ENCODE measurements at places on chromosomes 3 and 15. TPM values are rescaled to one million over a fixed set of nuclear protein-coding genes. Genes with fewer than 3 reads are reported as not detected.
A peak's percentile ranks its signal among the peaks of the same experiment; 100 is the strongest.

DNA sequence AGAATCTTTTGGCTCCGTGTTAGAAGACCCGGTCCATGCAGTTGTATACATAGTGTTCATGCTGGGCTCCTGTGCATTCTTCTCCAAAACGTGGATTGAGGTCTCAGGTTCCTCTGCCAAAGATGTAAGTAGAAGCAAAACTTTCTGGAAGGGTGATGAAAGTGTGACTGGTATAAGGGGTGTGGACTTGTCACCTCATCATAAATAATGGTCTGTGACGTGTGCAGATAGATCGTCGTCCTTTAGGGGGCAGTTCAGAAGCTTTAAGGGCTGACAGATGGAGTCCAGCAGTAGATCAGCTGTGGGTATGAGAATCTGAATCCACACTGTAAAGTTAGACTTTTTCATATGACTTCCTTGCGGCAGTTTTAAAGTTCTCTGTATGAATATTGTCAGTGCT is 15.3 kb downstream of the SEC61A1 start:
- no peak for DNase-seq

- peak; percentile 86 for DNase-seq
Observed at GRCh38 chr3:46491089-46492070, 6.4 kb upstream of the RTP3 start.

GRCh38 chr3:50373146-50374051 is 14.1 kb upstream of the TMEM115 start:
- no peak for DNase-seq

- DNase-seq, result no peak
Observed at GRCh38 chr3:155494332-155494731, 200.8 kb upstream of the STRIT1 start.

GRCh38 chr15:57015897-57016296 is 97.5 kb downstream of the TCF12 start:
- DNase-seq, result peak; percentile 3

GRCh38 chr15:40282147-40282868 is 556 bp downstream of the ANKRD63 start:
- DNase-seq, result peak; percentile 96

- DNase-seq, result no peak
Observed at GRCh38 chr15:62835351-62835750, 207.2 kb upstream of the TPM1 start.

GRCh38 chr3:123481722-123482457 is 33.0 kb upstream of the ADCY5 start:
- DNase-seq, result no peak

DNA sequence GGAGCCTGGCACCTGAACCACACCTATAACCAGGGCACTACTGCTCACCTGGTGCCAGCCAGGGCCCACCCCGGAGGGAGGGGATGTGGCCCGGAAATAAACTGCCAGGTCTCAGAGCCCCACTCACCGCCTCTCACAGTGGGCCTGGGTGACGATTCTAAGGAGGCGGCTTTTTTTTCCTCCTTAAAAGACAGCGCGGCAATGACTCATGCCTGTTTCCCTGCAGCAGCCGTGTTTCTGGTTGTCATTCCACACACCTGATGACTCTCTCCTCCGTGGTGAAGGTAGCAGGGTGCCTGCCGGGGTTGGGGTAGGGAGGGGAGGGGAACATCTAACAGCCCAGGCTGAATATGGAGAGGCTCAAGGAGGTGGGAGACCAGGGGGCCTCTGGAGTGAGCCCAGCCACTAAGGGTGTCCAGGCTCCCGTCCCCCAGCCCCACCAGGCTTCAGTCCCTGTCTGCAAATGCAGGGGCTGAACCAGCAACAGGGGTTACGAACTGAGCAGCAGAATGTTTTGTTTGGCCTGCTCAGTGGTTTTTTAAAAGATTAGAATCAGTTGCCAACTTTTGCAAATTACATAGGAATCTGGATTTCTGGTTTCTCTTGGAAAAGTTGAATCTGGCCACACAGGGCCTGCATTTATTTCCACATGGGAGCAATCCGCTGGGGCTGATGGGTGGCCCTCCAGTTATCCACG is 127.3 kb upstream of the LINGO1 start:
- peak; percentile 84 for DNase-seq

DNA sequence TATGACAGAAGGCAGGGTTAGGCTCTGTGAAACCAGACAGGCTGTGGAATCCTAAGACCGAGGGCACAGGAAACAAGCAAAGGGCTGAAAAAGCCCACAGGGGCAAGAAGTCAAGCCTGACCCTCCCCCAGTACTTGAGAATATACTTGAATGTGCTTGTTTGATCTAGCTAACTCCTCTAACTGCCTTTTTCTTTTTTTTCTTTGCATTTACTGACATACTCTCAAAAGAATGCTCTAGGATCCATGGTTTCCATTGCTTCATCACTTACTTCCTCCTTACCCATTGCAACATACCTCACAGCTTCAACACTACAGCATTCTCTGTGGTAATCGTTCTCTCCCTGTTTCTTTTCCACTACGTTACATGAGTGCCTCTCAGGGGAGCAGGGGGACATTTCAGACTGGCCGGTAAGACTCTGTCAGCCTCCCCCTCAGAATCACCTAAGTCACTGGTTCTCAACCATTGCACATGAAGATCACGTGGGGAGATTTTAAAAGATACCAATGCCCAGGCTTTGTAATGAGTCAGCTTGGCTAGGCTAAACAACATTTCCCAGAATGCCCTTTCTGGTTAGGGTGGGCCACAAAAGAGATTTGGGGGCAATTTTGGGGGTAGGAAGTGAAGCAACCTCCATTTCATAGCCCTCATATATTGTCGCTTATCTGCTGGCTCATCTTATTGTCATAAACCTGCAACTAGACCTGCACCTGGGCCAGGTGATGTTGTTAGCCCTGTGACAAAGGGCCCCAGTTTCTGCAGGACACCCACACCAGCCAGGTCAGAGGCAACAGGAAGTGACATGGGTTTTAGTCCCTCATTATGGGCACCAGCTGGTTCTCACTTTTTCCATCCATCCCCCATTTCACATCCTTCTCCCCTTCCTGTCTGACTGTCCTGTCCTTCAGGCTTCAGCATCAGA is 24.6 kb upstream of the RSL24D1 start:
- peak; percentile 73 for DNase-seq

DNA sequence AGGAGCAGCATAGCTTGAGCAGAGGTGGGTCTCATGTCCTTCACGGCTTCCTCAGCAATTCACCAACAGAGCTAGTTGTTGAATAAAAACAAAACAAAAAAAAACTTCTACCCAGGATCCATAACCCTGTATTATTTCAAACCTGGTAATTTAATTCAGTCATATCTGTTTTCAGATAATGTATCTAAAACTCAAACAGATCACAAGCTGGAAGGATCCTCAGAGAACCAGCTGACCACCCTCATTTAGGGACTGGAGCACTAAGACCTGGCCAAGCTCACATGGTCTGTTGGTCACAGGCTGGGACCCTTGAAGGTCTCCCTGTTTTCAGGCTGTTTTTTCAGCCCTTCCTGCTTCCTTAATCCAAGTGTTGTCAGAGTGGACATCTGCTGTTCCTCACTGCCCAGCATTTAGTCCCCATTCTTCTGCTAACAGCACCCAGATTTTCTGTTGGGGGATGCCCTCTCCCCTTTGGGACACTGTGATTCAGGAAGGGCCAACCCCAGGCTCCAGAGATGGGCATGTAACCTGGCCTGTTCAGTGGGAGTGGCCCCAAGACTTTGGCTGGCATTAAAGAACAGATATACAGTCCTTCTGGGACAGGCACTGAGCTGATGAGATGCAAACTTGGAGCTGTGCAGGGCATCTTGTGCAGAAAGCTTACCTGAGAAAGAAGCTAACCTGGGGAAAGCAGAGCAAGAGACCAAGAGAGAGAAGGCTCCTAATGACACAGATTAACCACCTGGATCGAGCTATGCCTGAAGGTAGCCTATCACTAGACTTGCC is 78.8 kb upstream of the SPATA12 start:
- no peak for DNase-seq

GRCh38 chr3:66539466-66539989 is 38.7 kb upstream of the LRIG1 start:
- DNase-seq, result no peak

DNA sequence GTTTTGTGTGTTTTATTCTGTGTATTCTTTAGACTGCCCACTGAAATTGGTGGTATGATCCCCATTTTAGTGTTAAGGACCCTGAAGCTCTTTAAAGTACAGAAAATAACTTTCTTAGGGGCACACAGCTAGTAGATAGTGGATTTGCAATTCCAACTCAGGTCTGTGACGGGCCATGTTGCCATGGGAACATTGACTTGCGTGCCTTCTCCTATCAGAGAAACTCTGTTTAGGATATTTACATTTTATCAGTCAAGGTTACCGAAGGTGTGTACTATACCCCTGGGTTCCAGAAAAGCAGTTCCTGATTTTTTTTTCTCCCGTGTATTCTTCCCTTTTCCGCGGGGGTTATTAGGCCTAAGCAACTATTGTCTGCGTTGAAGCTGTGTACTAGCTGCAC is 19.4 kb downstream of the MYZAP start:
- DNase-seq, result no peak

DNA sequence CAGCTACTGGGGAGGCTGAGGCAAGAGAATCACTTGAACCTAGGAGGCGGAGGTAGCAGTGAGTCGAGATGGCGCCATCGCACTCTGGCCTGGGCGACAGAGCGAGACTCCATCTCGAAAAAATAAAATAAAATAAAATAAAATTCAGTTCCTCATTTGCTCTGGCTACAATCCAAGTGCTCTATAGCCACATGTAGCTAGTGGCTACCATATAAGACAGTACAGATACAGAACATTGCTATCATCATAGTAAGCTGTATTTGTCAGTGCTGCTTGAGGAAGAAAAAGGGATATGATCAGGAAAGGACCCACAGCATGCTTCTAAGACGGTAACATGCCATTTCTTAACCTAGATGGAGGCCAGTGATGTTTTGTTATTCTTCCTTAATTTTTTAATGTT is 88.7 kb upstream of the CDAN1 start:
- no peak for DNase-seq

GRCh38 chr3:130699765-130700164 is 46.9 kb downstream of the PIK3R4 start:
- DNase-seq, result peak; percentile 89

GRCh38 chr15:71294911-71295602 is 179.8 kb downstream of the THSD4 start:
- DNase-seq, result peak; percentile 89

DNA sequence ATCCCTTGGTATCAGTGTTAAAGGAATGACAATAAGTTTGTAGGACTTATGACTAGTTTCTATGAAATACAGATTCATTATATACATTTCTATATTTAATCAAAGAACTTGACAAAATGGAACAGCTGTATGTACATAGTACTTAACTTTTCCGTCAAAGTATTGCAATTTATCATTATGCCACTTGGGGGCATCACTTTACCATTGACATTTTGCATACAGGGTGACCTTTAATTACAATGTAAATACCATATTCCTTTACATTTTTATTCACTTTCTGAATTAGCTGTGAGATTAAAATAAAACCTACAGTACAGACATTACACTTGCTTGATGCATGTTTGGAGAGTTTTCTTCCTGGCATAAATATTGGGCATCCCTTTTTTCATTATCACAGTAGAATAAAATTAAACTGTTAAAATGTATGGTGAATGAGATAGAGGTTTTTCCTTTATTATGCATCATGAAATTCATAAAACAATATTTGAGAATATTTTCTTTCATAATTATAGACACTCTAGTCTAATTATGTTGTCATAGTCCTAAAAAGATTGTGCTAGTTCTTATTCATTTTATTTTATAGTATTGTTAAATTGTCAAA is 6.9 kb downstream of the NEK11 start:
- DNase-seq, result peak; percentile 65

DNA sequence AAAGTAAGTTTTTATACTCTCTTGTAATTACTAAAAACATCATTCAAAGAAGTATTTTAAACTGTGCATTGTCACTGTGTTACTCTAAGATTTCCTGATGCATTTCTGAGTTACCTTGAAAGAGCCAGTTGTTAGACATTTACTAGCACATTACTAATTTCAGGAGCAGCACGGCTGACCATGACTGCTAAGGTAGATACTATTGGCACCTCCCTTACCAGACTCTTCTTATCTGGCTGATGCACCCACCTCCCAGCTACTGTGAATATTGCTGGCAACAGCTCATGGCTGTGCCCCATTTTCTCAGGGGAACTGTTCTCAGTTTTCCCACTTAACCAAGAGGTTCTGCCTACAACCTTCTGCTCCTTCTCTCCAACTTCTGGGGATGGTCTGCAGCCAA is 29.4 kb downstream of the COL6A5 start:
- DNase-seq, result no peak

- DNase-seq, result no peak
Observed at GRCh38 chr15:81069356-81069755, 64.7 kb upstream of the CFAP161 start.

- DNase-seq, result no peak
Observed at GRCh38 chr15:43412096-43412495, 41.2 kb downstream of the TUBGCP4 start.

GRCh38 chr3:49386056-49386756 is 25.6 kb downstream of the RHOA start:
- no peak for DNase-seq

GRCh38 chr3:47096959-47097358 is 67.0 kb downstream of the SETD2 start:
- DNase-seq, result peak; percentile 81

- DNase-seq, result no peak
Observed at GRCh38 chr15:25682340-25682739, 180.8 kb downstream of the ATP10A start.

DNA sequence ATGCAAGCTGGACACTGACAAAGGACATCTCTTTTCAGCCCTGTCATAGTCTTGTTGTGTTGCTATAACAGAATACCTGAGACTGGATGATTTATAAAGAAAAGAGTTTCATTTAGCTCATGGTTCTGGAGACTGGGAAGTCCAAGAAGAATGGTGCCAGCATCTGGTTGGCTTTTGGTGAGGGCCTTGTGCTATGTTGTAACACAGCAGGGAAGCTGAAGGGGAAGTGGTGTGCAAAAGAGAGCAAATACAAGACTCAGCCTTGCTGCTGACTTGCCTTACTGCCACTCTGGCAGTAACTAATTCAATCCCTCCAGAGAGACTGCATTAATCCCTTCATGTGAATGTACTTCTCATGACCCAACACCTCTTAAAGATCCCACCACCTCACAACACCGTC is 356.3 kb upstream of the PROK2 start:
- DNase-seq, result no peak

GRCh38 chr15:26891448-26892181 is 24.8 kb downstream of the GABRA5 start:
- DNase-seq, result peak; percentile 96

SHC4 gene
- total RNA-seq, result 1.5 TPM

TBC1D2B gene
- 57.8 TPM for total RNA-seq

CHST14 gene
- 13.6 TPM for total RNA-seq

AGBL1 gene
- total RNA-seq, result not detected

SENP2 gene
- total RNA-seq, result 24.6 TPM

FAM174B gene
- 5.1 TPM for total RNA-seq

MYZAP gene
- not detected for total RNA-seq

SLC51B gene
- not detected for total RNA-seq

GPR87 gene
- not detected for total RNA-seq

GATM gene
- total RNA-seq, result 0.59 TPM

TMEM266 gene
- not detected for total RNA-seq

LRRC31 gene
- not detected for total RNA-seq

PIERCE2 gene
- 5.3 TPM for total RNA-seq

All from osteoblast (primary cell).